Frontal cortex (tissue), 4 donors: ENCODE measurements at places on chromosomes 7 and 10.

DNA sequence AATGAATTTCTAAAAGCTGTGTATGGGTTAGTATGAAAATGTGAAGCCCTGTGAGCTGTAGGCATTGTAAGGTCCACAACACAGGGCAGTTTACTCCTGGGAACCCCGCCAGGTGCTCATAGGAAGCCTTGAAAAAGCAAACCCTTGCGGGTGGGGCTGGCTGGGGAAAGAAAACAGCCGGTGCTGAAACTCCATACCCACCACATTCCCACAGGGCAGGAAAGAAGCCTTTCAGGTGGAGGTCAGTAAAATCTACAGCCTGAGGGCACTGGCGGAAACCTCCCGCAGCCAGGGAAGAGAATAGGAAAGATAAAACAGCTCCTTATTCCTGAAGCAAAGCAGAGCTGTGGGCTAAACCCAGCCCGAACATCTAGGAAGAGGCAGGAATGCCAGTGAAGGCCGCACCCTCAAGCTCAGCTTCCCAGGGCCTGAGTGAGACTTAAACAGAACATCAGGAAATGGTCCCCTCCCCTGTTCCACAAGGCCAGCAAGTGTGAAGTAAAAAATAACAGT is 34.7 kb downstream of the PODXL start:
- no peak for DNase-seq

- DNase-seq = no peak
These were observed 19.4 kb downstream of the STEAP1B start for GRCh38 chr7:22480523-22481075.

DNA sequence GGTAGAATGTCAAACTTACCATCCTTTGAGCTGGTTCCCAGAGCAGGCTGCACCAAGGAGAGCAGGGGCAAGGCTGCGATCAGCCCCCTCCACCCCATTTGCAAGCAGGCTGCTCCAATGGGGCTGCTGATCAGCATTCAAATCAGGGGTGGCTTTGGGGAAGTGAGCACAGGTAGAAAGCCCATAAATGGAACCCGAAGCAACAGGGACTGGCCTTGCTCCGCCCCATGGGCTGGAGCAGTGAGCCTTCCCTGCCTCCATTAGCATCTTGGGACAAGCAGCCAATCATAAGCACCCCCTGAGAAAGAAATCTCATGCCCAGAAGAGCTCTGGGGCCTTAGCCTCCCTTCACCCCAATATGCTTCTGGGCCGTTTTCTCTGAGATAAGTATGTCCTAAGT is 4.0 kb upstream of the PKD1L1 start:
- DNase-seq = no peak

GRCh38 chr7:139118234-139118804 is 8.8 kb upstream of the ZC3HAV1 start:
- no peak for DNase-seq

DNA sequence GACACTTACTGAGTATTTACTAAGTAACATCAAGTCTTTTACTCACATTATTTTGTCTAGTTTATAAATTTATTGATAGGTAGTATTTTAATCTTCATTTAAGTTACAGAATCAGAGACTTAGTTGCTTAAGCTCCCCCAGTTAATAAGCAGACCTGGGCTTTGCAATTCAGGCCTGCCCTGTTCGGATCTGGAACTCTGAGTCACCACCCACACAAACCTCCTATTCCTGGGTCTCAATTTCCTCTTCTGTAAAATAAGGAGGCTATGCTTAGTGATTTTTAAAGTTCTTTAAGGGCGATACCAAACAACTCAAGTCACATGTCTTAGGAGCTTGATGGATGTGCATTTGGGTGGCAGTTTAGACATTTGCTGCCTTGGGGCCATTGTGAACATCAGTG is 3.5 kb upstream of the MGAM start:
- DNase-seq = no peak

DNA sequence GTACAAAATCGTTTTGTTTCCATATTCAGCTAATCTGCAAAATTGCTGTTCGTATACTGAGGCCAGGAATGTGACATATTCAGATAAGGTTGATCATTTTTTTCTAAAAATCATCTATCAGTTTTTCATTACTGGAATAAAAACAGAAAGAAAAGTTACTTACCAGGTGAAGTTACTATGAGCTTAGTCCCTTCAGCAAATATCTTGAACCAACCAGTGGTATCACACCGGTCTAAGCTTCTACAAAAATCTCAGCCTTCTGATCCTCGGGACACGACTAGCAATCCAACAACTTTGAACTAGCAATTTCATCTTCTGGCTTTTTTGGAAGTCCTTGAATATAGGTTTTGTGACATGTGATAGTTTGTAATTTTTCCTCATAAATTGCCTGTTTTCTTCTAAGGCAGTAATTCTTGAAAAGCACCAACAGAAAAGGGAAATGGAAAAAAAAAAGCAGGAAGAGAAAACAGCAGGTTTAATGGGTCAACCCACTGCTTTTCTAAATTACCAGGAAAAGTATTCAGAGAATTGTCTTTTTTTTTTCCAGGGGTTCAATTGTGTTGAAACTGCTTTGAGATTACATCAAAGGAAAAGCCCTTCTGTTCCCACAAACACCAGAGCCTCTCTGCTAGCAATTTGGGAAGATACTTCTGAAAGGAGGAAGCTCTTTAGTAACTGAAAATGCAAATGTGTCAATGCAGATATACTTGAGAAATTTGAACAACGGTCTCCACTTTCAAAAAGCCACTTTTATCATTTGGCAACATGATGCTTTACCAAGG is 2.9 kb upstream of the TARP start:
- DNase-seq = no peak

DNA sequence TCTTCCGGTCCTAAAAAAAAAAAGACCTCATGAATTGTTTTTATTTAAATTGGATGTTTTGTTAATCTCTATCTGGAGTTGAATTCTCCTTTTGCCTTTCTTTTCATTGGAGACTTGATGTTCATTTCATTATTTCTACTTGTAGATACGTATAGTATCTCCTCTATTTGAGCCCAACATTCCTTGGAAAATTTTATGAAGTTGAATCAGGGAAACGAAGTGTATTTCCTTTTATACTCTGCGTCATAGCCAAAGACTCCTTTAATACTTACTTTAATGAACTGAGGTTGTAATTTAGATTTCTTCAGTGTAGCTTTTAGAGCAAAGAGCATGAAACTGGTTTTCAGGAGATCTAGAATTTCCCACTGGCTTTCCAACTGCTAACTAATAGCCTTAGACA is 132.4 kb downstream of the KIAA1217 start:
- no peak for DNase-seq

- no peak for DNase-seq
These were observed 119.6 kb downstream of the EMX2 start for GRCh38 chr10:117662126-117662525.

- DNase-seq = no peak
These were observed 262.4 kb downstream of the COBL start for GRCh38 chr7:51054231-51054630.

DNA sequence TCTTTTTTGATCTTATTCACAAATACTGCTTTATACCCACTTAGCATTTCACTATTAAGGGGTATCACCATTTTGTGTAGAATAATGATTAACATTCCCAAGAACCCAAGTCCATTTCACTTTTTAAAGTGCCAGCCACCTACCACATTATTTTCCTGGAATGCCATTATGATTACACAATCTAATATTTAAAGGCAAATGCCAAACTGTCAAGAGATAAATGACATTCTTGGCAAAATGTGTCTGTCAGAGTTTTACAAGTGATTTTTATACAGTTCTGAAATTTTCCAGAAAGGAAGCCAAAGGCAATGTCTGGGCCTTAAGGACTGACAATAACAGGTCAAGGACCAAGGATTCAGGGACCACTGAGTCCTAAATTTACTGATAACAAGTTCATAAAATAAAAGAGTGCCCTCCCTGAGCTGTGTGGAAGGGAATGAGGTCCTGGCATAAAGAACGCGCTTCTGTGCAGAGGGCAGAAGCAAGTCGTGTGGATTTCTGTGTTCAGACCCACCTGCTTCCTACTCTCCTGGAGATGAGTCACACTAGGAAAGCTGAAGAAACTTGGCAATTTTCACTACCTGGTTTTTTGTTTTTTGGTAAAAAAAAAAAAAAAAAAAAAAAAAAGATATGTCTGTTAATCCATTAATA is 66.5 kb downstream of the UBE2H start:
- DNase-seq = no peak

- no peak for DNase-seq
These were observed 152.6 kb downstream of the RAPGEF5 start for GRCh38 chr7:22204312-22204711.

- DNase-seq = no peak
These were observed 141.6 kb upstream of the TCERG1L start for GRCh38 chr10:131452926-131453720.

- DNase-seq = no peak
These were observed 33.7 kb upstream of the CSTF2T start for GRCh38 chr10:51733057-51733456.

- peak; percentile 12 for DNase-seq
These were observed 4.2 kb downstream of the KIFBP start for GRCh38 chr10:68992636-68993440.

GRCh38 chr7:107201795-107202450 is 33.1 kb downstream of the HBP1 start:
- no peak for DNase-seq

GRCh38 chr10:112949875-112950507 is at the start of gene TCF7L2:
Gene TCF7L2, plus strand, starts transcription at chr10:112950247. Its CDS starts 510 bp downstream, at chr10:112950757.
- peak; percentile 84 for DNase-seq

- no peak for DNase-seq
These were observed 340.8 kb downstream of the SUGCT start for GRCh38 chr7:40475681-40475982.

- DNase-seq = no peak
These were observed 84.6 kb downstream of the CABCOCO1 start for GRCh38 chr10:61747307-61747706.

GRCh38 chr10:77377678-77378352 is 259.8 kb downstream of the KCNMA1 start:
- DNase-seq = no peak

GRCh38 chr7:6590645-6591110 is 857 bp downstream of the INTS15 start:
- no peak for DNase-seq

GRCh38 chr7:24729365-24730017 is 27.8 kb downstream of the GSDME start:
- no peak for DNase-seq

DNA sequence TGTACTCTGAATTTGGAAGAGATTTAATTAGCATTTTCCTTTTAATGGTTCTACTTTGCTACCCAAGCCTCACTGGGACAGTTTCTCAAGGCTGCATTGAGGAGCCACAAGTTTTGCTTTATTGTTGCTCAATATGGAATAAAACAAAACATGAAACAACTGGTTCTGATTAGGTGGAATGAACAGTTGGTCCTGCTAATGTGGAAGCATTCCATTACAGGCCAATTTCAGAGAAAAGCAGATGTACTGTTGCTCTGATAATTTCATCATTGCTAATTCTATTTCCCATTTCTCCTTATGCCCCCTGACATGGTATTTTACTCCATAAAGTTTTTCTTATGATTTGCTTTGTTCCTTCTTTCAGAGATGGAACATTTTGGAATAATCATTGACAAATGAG is 66.0 kb upstream of the PAPSS2 start:
- no peak for DNase-seq

- DNase-seq = no peak
These were observed 563.0 kb downstream of the TCERG1L start for GRCh38 chr10:130748409-130749057.

GRCh38 chr10:33569702-33570101 is 235.2 kb upstream of the NRP1 start:
- DNase-seq = no peak

DNA sequence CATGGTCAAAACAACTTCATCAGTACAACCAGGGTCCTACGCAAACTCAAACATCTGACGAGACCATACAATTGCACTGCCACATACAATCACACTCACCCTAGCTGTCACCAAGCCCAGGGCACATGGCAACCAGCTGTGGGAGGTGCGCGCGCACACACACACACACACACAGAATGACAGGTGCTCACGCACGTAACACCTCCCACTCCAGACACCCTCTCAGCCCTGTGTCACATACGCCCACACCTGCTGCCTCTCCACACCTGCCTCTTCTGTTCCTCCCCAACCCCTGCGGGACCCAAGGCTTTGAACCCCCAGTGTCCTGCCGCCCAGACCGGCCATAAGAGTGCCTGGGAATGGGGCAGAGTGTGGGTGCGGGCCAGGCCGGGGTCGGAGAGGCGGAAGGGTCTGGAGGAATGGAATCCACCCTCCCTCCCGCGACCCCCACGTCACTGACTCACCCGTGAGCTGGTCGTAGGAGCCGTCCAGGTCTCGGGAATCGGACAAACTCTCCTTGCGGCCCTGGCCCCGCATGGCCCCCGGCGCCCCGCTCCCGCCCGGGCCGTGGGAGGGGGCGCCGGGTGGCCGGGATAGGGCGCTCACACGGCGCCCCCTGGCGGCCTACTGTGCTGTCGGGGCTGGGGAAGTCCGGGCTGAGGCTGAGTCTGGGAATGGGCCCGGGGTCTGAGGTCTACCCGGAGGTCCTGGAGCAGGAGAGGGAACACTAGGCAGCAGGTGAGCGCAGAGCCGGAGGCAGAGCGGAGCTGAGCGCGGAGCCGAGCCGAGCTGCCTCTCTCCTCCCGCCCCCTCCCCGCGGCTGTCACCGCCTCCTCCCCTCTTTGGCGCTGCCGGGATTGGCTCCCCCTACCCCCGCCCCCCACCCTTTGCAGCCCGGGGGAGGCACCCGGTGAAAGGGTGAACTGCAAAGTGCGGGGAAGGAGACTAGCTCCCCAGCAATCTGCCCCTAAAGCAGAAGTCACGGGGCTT is at the start of gene KCNIP2:
Gene KCNIP2 (minus strand): TSS at position 769 of the 990 bp plus-strand sequence. CDS start 232 bp downstream, at position 537.
- peak; percentile 72 for DNase-seq

DNA sequence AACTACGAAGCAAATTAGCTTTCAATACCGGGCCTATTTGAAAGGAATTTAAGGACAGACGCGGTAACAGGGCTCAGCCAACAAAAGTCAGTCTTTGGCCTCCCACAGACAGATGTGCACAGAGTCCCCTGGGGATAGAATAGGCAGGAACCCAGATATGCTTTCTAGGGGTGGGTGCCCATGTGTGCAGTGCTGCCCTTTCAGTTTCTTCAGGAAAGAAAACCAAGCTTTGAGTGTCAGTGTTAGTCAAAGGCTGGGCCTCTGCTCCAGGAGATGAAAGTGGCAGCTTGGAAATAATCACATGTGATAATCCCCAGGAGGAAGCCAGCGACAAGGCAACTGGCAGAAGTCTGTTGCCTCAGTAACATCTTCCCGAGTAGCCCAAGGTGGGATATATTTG is 43.8 kb upstream of the CSTF2T start:
- DNase-seq = no peak

DNA sequence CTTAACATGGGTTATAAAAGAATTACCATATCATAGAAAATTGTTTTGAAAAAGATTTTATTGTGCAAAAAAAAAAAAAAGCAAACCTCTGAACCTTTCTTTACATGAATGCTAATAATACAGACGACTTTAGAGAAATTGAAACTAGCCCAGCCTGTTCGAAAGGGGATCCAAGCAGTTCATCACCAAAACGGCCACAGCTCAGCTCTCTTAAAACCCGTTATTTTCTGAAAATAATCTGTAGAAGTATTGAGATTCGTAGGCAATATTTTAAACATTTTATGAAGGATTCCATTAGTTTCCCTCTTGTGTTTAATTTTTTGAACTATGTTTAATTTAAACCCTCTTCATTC is 9.9 kb upstream of the GSAP start:
- DNase-seq = no peak

GRCh38 chr10:88094795-88095194 is 231.4 kb downstream of the PTEN start:
- no peak for DNase-seq
